ENCODE measurements at places on chromosomes 13 and 19. TPM values are rescaled to one million over a fixed set of nuclear protein-coding genes. Genes with fewer than 3 reads are reported as not detected.

GRCh38 chr13:22801402-22802003 is 379.3 kb upstream of the SGCG start:
- no peak for DNase-seq

- no peak for DNase-seq
Observed at GRCh38 chr13:102903659-102904407, 58.0 kb downstream of the ERCC5 start.

GRCh38 chr19:45251452-45252354 is 632 bp downstream of the MARK4 start:
- no peak for DNase-seq

GRCh38 chr19:49272204-49272603 is 52.8 kb downstream of the SLC6A16 start:
- DNase-seq = no peak

GRCh38 chr19:2282062-2282861 is at the start of gene PEAK3:
PEAK3 (minus strand) TSS chr19:2282175; CDS start chr19:2280931, 1,244 bp downstream.
- DNase-seq = no peak

- DNase-seq = no peak
Observed at GRCh38 chr19:3075605-3076431, 13.5 kb upstream of the TLE5 start.

- DNase-seq = no peak
Observed at GRCh38 chr19:343941-344624, 513 bp downstream of the MIER2 start.

DNA sequence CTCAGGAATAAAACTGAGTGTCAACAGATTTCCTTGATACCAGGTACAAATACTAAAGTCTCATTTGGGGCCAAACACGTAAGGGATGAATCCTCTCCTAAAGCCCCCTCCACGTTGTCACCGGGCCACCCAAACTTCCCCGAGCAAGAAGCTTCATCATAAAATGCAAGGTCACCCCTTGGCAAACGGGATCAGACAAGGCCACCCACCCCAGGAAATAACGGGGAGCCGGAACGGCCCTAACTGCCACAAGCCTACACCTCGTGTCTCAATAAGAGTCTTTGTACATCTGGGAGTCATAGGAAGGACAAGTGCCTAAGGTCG is 717 bp downstream of the EEF2 start:
- no peak for DNase-seq

- no peak for DNase-seq
Observed at GRCh38 chr13:33069365-33069764, 53.1 kb downstream of the KL start.

DNA sequence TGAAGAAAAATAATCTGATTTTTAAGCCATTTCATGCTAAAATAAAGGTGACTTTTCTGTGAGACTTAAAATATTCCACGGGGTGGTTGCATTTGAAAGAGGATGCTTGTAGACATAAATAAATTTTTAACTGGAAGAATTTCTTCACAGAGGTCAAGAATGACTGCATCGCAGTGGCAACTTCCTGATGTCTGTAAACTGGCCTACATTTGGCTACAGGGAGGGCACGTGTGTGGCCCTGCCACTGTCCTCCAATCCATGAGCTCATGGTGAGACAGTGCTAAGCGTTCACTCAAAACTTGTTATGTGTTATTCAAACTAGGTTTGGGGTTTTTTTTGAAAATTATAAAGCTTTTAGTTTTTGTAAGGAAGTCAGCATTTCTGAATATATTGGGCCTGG is 1089.3 kb downstream of the EFNB2 start:
- DNase-seq = no peak

- DNase-seq = no peak
Observed at GRCh38 chr13:95033890-95034289, 267.4 kb downstream of the ABCC4 start.

Gene DHDH
- 1.6 TPM for polyA plus RNA-seq

Gene IQCN
- 13.4 TPM for polyA plus RNA-seq

Gene CATSPERD
- not detected for polyA plus RNA-seq

Gene ZDHHC20
- 86.4 TPM for polyA plus RNA-seq

Gene FSD1
- 2.8 TPM for polyA plus RNA-seq

Gene MCEMP1
- polyA plus RNA-seq = 0.21 TPM

Gene B3GNT8
- 2.6 TPM for polyA plus RNA-seq

All from left renal pelvis (tissue), 4 donors.